ENCODE measurements at places on chromosomes 12 and 14.

DNA sequence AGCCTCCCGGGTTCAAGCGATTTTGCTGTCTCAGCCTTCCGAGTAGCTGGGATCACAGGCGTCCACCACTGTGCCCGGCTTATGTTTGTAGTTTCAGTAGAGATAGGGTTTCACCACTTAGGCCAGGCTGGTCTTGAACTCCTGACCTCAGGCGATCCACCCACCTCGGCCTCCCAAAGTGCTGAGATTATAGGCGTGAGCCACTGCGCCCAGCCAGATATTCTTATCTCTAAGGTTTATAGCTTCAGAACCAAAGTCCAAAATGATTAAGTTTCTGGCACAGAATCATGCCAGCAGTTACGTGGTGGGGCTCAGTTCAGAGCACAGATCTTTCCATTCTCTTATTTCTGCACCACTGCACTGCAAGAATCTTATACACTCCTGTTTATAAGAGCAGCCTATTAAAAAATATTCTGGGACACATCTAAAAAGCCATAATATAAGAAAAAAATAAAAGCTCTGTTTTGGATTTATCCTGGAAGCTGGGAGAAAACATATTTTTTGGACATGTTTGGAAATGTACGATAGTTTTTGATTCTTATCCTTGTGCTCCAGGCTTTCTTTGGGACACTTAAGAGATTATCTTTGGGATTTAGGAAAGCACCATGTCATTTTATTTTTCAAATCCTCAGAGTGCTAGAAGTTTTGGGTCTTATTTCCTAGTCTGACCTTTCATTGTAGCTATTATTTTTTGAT, 129.6 kb downstream of the LMNTD1 start:
- DNase-seq = no peak

GRCh38 chr12:18868717-18869116, 130.8 kb downstream of the CAPZA3 start:
- no peak for DNase-seq

- DNase-seq = no peak
Observed at GRCh38 chr12:6226679-6227051, 26.5 kb downstream of the CD9 start.

GRCh38 chr14:65320661-65321308, 91.7 kb upstream of the FUT8 start:
- no peak for DNase-seq

DNA sequence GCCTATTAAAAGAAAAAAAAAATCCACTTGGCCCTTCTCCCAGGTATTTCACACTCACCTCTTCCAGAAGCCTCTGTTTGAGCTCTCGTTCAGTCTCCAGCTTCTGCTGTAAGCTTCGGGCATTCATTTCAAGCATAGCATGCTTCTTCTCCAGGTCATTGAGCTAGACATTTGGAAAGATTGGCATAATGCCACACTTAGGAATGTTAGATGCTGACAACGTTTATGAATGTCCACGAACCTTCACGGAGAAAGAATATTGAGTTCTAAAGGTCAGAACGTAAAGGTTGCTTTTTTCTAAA, 60.5 kb downstream of the PRKAB1 start:
- DNase-seq = no peak

DNA sequence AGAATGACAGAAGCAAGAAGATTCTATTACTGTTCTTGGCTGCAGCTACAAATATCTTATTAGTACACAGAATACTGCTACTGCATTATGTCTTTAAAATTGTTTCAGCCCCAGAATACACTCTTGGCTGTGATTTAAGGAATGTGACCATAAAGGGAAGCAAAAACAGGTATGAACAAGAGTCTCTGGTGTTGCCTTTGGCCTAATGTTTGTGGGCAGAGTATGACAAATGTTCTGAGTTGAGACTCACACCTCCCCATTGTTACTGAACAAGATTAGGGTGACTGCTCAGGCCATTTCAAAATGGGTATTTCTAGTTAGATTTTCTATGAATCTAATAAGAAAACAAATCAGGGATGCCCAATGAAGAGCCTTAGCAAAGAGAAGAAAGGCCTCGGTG, 28.5 kb downstream of the TTC6 start:
- no peak for DNase-seq

- no peak for DNase-seq
Observed at GRCh38 chr12:107584563-107584962, 101.0 kb upstream of the PWP1 start.

DNA sequence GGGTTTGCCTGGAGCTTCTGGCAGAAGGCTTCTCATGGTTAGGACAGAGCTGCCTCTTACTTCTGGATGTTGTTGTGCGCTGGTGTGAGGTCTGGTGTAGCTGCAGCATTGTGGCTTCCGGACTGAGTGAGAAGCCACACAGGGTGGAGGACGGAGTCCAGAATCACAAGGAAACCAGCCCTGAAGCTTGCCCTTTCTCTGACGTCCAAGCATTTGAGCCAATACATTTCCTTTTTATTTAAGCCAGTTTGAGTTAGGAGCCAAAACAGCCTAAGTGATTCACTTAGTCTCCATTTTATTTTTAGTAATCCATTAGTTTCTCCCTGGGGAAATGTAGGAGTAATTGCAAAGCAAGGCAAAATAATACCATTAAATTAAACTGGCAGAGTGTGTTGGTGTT, 402.4 kb upstream of the RGS6 start:
- peak; percentile 66 for DNase-seq

DNA sequence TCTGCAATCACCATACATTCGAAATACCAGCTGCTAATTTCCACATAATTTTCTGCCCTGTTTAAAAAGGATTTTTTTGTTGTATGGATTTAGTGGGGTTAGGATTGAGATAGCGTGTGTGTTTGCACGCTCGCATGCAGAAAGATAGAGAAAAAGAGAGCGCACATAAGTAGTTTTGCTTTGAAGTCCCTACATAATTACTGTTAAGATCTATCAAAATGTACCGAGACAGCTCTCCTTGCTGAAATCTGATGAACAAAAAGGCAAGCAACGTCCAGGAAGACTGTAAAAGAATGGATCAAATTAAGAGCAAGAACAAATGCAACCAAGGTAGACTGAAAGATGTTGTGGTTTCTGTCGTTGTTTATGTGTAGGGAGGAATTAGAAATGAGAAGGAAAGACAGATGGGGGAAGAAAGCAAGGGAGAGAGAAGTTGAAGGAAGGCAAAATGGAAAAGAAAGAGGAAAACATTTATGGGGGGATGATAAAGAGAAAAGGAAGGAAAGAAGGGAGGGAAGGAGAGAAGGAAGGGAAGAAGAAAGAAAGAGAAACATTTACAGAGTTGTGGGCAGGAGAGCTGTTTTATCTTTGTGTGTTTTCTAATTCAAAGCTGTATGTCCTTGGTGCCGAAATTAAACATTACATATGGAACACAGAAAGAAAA, 522.3 kb downstream of the MED13L start:
- DNase-seq = no peak

- no peak for DNase-seq
Observed at GRCh38 chr14:90678420-90678819, 137.8 kb downstream of the TTC7B start.

DNA sequence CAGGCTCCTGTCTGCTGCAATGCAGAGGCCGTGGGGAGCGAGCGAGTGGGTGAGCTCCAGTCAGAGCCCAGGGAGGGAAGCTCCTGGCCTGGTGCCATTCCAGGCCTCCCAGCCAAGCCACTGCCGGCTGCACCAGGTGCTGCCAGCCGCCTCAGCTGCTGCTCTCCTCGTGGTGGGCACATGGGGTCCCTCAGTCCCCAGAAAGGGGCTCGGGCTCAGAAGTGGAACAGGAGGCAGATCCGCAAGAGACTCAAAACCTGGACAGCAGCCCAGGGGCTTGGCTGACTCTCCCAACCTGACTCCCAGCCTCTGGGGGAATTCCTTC, 2.4 kb downstream of the ABCB9 start:
- peak; percentile 69 for DNase-seq

DNA sequence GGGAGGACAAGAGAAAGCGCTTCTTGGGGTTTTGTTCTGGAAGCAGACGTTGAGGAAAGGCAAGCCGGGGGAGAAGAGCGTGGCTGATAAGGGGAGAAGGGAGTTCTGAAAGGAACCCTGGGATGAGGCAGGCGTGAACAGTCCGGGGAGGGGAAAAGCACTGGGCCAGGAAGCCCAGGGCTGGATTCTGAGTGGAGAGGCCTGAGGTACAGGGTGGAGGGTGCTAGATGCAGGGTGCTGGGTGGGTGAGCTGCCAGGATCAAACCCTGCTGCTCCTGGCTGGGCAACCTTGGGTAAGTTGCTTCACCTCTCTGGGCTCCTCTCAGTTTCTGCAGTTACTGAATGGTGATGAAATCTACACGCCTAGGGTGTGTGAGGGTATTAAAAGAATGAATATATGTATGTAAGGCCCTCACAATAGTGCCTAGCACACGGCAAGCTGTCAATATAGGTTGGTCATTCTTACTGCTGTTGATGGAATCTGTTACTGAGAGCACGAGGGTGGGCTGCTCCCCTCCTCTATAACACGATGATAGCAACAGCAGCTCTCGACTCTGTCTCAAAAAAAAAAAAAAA, 138.5 kb downstream of the RBM19 start:
- no peak for DNase-seq

DNA sequence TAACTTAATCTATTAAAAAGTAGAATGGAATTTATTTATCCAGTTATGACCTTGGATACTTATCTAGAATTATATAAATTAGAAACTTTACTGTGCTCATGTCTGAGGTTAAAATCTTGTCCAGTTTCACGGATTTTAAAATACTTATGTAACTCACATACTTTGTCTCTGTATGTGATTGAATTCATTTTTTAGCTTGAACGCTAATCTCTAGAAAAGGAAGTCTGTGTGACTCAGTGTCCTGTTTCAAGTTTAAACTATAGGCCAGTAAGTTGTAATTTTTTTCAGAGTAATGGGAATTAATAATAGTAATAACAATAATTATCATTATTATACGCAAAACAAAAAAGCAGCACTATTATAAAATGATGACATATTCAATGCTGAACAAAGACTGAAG, 168.6 kb downstream of the CPNE8 start:
- DNase-seq = no peak

DNA sequence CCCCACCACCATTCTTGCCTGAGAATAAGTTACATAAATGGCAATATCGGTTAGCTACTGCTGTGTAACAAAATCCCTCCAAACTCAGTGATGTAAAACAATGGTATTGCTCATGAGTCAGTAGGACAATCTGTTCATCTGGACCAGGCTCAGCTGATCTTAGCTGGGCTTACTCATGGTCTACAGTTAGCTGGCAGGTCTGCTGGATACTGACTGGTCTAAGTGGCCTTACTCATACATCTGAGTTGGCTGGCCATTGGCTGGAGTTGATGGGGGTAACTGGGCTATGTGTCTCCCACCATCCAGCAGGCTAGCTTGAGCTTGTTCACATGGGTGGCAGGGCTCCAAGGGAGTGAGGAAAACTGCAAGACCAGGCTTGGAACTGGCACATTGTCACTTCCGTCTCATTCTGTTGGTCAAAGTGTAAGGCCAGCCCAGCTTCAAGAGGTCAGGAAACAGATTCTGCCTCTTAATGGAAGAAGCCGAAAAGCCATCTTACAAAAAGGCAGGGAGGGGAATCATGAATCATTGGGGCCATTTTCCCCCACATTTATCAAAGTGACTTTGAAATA, 56.7 kb upstream of the CHGA start:
- DNase-seq = no peak

DNA sequence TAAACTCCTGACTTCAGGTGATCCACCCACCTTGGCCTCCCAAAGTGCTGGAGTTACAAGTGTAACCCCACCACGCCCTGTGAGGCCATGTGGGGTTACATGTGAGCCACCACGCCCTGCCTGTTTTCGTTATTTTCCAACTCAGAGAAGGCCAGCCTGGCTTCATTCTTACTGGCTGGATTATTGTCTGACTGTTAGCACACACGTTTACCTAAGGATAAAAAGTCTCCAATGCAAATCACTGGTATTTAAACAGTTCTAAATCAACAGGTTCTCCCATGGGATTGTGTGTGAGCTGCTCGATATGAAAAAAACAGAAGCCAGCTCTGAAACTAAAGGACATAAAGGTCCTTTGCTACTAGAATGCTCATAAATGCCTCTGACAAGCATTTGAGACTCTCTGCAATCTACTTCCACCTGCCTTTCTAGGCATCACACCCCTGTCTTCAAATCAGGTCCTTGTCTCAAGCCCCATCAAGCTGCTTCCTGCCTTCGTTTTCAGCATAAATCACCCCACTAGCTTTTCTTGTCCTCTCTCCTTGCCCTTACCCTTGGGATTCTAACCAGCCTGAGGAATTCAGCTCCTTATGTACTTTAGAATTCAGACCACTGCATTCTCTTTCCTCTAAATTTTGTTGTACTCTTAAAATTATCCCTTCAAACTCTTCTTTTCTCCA, 265.0 kb downstream of the DUSP6 start:
- no peak for DNase-seq

DNA sequence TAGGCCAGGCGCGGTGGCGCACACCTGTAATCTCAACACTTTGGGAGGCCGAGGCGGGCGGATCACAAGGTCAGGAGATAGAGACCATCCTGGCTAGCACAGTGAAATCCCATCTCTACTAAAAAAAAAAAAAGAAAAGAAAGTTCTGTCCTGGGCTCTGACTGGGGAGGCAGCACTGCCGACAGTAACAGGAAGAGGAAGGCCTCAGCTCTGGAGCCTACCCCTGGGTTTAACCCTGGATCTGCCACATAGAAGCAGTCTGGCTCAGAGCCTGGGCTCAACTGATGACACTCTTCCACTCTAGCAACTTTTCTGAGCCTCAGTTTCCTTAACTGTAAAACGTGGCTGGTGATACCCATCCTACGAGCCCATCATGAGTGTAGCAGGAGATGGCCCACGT, 60.5 kb downstream of the ACTN1 start:
- DNase-seq = no peak

DNA sequence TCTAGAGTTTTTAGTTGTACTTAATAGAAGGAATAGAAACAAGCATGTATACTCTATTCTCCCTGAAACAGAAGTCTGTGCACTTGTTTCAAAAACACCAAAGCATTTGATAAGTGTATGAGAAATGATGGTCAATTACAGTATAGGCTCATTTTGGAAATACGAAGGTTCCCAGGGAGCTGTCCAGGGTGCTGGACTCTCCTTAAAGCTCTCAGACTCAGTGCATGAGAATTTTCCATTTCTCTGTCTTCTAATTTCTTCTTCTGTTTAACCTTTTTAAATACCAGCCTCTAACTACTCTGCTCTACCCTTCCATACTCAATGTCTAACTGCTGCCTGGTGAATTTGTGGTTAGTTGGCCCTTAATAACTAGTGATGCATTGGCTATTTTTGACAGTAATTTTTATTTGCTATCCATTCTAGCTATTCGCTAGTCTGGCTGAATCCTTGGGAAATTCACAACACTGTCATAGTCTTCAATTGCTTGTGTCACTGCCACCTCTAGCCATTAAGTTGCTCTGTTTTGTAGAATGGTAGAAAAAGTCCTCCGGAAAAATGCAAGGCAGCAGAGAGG, 229.2 kb downstream of the NRXN3 start:
- DNase-seq = no peak

- DNase-seq = no peak
Observed at GRCh38 chr12:29396774-29397173, 15.8 kb upstream of the ERGIC2 start.

DNA sequence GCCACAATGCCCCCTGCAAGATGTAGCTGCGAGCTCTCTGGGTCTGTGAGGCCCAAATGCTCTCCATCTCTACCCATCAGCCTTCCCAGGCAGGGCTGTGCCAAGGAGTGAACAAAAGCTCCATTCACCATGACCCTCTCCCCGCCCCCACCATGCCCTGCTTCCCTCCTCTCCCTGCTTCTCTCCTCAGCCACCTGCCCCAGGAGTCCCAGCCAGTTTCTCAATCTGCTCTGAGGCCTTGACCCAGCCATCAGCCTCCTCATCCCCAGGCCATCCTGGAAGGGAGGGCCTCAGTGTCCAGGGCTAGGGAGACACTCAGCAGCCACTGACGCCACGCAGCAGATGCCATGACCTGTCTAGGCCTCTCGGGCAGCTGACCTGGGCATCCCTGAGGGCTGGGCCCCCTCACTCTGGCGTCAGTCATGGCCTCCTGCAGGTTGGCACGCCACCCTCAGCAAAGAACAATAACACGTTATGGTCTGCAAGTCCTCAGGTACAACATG, 8.5 kb upstream of the KRT5 start:
- DNase-seq = no peak

All from BE2C (cell line).